Panc1 (cell line): ENCODE measurements at places on chromosomes 4 and X. TPM values are rescaled to one million over a fixed set of nuclear protein-coding genes. Genes with fewer than 3 reads are reported as not detected.

PPARGC1A gene
- 0.59 TPM for total RNA-seq

GRCh38 chr4:188989371-188989770 is 850.1 kb downstream of the TRIML1 start:
- no peak for DNase-seq

DNA sequence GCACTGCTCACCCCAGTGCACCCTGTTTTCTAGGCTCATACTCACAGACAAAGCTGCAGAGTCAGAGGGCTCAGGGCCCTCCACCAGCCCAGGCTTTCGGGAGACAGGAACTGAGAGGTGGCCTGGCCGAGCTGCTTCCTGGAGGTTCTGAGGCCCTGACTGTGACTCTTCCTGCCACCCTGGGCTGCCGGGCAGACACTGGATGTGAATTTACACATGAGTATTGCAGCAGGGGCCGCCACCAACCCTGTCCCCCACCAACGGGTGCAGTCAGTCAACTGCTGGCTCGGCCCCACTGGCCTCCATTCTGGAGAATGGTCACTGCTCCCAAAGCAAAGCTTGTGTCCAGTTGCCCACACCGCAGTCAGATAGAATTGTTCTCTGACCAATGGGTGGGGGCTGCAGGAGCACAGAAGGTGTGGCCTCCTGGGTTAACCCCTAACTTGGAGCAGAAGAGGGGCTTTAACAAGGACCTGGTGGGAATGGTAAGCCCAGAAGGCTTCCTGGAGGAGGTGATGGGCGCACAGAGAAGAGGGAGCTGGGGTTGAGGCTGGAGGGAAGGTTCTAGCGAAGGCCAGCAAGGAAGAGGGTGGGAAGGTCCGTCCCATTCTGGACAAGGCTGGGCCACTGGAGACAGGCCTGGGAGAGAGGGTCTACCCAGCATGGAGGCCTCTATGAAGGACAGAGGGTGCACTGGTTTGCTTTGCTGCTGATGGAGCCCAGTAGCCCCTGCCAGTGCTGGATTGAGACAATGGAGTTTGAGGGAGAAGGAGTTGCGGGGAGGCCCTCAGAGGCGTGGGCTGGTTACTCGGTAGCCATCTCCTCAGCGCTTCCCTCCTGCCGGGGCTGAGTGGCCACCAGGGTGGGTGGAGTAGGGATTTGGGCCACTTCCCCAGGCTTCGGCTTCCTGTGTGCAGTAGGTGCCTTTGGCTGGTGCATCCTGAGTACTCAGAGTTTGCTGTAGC is 135.3 kb downstream of the CPZ start:
- DNase-seq = no peak

EMD gene
- 178 TPM for total RNA-seq

DNA sequence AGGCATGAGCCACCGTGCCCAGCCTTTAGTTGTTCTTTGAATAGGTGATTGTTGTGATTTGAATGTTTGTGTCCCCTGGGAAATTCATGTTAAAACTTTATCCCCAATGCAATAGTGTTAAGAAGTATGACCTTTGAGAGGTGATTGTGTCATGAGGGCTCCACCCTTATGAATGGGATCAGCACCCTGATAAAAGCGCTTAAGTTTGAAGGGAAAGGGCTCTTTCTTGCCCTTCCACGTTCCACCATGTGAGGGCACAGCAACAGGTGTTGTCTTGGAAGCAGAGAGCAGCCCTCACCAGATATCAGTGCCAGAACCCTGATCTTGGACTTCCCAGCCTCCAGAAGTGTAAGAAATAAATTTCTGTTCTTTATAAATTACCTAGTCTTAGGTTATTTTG is 33.7 kb upstream of the RP2 start:
- no peak for DNase-seq

DNA sequence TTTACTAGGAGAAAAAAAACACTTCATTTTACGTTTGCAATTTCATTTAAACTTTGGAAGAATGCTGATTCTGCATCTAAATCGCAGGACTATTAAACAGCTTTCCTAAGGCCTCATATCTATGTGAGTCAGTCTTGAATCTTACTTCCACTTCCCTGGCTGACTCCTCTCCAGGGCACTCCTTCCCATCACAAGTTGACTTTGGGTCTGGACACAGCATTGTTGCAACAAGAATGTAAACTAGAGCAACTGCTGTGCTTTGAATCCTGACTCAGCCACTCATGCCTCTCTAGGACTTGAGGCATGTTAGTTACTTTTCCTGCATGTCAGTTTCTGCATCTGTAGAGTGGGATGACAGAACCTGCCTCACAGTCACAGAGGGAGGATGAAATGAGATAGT is 413.8 kb downstream of the FAT4 start:
- peak; percentile 94 for DNase-seq

LAP3 gene
- 51.4 TPM for total RNA-seq

DNA sequence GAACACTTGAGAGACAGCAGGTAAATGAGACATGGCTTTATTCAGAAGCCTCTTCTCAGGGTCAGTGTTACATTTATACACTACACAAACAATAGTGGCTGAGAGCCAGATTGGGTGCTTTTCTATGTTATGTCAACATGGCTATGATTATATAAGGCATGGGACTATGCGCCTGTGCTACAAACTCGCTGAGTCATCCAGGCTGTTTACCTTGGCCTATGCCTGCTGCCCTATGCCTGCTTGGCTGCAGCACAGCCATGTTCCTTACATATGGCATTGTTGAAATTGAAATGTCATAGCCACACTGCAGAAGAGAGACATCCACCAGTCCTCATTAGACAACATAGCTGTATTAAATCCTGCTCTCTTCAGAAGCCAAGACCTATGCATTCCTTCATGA is 236.3 kb upstream of the NWD2 start:
- peak; percentile 76 for DNase-seq

GRCh38 chr4:53599632-53600031 is 8.3 kb upstream of the LNX1 start:
- no peak for DNase-seq

DNA sequence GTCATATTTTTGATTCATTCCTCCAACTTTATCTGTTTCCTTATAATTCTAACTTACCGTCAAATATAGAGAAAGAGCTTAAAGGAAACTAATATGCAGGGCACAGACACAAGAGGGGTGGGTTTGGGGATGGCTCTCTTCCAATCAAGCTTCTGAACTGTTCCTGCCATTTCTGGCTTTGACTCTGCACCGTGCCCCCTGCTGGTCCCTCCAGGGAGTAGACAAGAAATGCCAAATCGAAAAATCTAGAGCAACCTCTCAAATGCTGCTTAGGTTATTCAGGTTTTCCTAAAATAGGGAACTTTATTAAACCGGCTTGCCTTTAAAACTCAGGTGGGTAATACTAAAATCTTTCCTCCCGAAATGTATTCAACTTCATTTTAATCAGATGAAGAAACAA is 39.8 kb upstream of the VCX3A start:
- no peak for DNase-seq

EREG gene
- 2.1 TPM for total RNA-seq

ELF4 gene
- total RNA-seq = 48.0 TPM

SOWAHB gene
- 4.0 TPM for total RNA-seq

DNA sequence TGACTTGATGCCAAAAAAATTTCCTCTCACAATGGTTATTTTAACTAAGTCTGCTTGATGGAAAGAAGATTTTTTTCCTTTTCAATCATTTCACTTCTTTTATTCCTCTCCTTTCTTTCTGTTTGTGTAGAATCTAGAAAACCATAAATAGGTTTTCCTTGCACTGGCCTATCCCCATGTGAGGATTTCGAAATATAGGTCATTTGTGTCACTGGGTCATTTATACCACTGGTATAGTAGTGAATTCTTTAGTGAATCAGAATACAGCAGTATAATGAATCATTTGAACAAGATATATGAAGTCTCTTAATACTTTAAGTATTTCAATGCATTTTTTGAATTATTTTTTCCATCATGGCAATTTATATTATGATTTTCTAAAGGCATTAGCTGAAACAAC is 26.6 kb downstream of the PCDH7 start:
- no peak for DNase-seq

DNA sequence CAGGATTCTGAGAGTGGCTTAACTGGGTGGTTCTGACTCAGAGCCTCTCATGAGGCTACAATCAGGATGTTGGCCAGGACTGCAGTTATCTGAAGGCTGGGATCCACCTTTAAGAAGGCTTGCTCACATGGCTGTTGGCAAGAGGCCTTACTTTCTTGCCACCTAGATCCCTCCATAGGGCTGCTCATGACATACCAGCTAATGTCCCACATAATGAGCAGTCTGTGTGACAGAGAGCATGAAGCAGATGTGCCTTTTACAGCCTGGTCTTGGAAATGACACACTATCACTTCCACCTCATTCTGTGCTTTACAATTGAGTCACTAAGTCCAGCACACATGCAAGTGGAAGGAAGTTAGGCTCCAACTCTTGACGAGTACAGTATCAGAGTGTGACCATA is 4.3 kb upstream of the RBM3 start:
- DNase-seq = no peak

FGF2 gene
- total RNA-seq = 21.7 TPM

NPNT gene
- 1.9 TPM for total RNA-seq

- DNase-seq = no peak
These were observed 181.9 kb downstream of the AFAP1 start for GRCh38 chr4:7757501-7758471.

DNA sequence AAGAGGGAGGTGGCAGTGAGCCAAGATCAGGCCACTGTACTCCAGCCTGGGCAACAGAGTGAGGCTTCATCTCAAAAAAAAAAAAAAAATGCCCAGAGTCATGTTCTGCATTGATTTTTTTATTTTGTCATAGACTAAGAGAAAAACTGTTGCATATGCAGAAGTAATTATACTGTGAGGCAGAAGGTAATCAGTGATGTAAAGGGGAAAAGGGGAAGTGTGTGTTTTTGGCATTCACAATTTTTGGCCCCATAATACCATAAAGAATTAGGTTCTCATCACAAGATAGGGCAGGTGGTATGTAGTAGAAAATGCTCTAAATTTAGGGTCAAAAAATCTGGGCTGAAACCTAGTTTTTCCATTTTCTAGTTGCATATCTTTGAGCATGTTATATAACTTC is 47.3 kb upstream of the GAB1 start:
- DNase-seq = no peak

FAM133A gene
- not detected for total RNA-seq

GRCh38 chr4:183563874-183564273 is 59.0 kb downstream of the ING2 start:
- DNase-seq = no peak

- DNase-seq = no peak
These were observed 61.9 kb upstream of the ELOVL6 start for GRCh38 chr4:110260299-110260698.
